ENCODE measurements at places on chromosomes 2 and 18.

- DNase-seq, result no peak
These were observed 15.4 kb upstream of the LYPD6B start for GRCh38 chr2:149023091-149023490.

DNA sequence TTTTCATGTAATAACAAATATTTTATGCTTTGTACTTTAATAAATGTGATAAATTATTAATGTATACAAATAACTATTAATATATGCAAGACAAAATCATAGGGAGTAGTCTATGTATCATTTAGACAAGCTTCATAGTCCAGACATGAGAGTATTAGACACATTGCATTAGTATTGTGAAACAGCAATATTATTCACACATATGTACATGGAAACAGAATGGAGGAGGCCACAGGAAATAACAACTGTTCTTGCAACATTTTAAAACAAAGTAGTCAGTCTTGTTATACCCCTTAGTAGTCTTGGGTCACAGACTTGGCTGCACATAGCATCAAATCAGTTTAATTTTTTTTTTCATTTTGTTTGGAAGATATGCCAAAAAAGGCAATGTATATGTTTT lies 15.8 kb downstream of the DSC1 start:
- DNase-seq, result no peak

DNA sequence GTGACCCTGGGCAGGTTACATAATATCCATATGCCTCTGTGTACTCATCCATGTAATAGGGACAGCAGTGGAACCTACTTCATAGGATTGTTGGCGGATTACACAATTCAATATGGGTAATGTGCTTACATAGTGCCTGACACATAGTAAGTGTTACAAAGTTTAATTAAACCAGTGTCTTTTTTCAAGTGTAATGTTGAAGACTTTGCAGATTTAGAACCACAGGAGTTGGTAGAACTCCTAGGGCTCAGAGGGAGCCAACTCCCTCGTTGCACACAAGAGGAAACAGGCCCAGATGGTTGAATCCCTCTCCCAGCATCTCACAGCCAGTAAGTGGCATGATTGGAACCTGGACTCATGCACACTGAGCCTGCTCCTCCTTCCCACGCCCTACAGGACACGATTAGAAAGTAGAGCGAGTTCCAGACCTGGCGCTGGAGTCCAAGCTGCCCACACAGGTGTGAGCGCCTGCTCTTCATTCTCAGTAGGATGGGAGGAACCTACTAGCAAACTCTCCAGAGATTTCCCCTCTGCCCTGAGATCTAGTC lies 97.8 kb downstream of the VSNL1 start:
- no peak for DNase-seq

DNA sequence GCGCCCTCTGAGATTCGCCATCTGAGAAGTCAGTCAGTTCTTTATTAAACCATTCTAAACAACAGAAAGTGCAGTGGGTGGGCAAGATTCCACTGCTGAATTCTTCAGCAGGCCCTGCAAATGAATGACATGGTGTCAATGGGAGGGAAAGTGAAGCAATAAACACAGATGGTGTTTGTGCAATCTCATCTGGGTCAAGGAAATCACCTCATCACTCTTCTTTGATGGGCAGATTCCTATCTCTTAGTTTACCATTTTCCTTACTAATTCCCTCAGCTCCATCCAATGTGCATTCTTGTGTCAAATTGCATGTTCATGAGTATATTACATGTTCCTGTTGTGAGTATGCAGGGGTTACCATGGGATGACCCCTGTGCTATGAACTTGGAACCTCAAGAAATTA lies 100.7 kb upstream of the CYP1B1 start:
- no peak for DNase-seq

DNA sequence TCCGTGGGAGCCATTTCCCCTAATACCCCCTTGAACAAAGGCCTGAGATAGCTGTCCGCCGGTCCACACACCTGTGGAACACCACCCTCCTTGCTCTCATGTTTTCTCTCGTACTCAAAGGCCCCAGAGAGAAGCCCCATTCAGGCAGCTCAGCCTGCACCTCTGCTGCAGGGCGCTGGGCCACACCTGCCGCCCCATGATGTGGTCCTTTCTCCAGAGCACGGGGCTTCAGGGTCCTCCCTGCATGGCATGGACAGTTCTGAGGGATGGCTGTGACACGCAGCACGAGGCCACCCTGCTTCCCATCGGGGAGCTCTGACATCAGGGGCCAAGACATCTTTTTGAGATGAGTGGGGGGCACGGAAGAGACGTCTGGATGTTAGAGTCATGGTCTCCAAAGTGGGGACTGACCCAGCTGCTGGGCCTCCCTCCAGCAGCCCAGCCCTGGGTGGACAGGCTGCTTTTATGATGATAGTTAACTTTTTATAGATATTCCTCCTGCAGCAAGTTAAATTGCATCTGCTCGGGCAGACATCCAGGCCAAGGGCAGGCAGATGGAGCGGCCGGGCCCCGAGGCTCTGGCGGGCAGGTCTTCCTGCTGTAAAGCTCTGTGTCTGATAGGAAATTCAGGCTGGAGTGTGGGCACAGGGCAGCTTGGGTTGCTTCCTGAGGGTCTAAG lies 56.7 kb downstream of the SDC1 start:
- DNase-seq, result no peak

DNA sequence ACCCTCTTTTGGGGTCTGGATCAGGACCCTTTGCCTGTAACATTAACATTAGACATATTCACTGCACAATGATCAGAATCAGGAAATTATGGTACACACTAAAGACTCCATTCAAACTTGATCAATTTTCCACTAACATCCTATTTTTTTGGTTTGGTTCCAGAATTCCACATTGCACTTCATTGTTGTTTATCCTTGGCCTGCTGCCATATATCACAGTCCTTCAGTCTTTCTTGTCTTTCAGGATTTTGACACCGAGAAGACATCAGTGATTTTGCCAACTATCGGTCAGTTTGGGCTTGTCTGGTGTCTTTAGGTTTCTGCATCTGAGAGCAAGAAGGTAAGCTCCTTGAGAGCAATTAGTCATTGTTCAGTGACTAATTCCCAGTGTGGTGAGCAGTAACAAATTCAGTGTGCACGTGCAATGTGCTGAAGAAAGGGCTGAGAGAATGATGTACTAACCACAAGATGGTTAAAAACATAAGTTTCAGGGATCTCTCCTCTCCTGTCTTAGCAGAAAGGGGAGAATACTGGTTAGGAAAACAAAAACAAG lies 23.5 kb downstream of the MARCHF4 start:
- no peak for DNase-seq

- DNase-seq, result no peak
These were observed 894 bp downstream of the SMAD7 start for GRCh38 chr18:48949606-48950535.

DNA sequence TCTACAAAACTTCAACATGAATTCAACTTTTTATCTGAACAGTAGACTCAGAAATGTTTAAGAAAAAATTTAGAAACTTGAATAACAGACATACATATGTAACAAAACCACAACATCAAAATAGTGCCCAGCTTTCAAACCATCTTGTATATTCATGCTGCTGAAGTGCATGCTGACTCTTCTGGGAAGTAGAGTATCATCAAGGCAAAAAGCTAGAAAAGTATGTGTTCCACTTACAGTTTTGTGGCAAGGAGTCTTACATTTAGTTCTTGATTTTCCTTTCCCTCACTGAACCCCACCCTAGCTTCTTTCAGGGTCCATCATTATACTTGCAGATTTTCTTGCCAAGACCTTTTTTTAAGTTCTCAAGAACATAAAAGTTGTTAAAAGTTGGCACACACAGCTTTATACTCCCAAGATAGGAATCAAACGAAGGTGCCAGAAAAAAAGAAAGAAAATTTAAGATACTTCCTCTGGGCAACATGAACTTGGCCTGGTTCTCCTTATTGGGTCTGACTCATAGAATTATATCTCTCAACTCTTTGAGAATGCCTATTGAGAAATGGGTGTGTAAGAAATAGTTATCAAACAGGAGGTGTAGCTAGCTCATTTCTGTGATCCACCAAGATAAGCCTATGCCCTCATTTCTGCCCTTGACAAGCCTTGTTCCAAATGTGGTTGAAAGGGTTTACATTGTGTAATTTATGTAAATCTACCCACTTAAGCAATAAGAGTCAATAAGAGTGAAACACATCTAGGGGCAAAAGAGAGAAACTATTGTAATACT lies 667.6 kb upstream of the ACVR2A start:
- no peak for DNase-seq

DNA sequence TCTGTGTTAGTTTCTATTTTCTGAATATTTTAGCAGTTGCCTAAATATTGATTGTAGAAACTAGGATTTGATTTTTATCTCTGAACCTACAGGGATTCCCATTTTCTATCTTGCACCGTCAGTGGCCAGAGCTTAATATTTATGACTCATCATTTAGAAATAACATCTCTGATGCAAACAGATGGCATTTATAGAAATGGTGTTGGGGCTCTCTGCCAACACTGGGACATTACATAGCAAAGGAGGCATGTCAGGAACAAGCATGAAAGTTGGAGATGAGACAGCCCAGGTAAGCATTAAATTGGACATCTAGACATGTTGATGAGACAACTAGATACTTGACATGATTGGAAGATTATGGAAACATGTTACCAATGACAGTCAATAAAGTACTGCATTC lies 165.3 kb upstream of the SYT4 start:
- no peak for DNase-seq

- no peak for DNase-seq
These were observed 15.8 kb upstream of the EXOC6B start for GRCh38 chr2:72841462-72842125.

GRCh38 chr2:145595296-145595695 lies 1075.4 kb upstream of the ZEB2 start:
- no peak for DNase-seq

DNA sequence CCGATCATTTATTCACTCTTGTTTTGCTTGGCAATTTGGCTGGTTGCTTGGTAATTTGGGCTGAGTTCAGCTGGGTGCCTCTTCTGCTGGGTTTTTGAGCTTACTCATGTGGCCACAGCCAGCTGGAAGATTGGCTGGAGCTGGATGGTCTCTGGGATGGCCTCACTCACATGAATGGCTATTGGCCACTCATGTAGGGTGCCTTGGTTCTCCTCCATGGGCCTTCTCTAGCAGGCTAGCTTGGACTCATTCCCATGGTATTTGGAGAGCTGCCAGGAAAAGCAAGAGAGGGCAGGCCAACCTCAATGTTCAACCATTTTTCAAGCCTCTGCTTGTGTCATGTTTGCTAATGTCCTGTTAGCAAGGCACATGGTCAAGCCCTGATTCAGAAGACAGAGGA lies 16.9 kb downstream of the ZAP70 start:
- DNase-seq, result no peak

DNA sequence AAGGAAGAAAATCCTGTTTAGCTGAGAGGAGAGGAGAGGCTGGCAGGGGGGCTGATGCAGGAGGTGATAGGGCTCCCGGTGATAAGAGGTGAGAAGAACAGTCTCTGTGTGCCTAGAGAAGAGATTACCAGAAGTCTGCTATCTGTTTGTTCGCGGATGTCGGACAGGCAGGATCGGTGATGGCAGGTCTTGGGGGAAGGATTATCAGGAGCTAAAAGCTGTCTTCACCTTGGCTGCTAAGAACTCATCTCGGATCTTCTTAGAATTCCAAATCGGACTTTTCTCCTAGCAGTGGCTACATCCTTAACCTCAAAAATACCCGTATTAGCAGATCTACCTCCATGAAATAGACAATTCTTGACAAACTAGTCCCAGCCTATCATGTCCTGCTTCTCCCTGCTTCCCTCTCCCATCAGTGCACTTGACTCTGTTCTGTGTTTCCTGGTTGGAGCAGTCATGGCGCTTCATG lies 282.1 kb upstream of the TRIB2 start:
- DNase-seq, result no peak

DNA sequence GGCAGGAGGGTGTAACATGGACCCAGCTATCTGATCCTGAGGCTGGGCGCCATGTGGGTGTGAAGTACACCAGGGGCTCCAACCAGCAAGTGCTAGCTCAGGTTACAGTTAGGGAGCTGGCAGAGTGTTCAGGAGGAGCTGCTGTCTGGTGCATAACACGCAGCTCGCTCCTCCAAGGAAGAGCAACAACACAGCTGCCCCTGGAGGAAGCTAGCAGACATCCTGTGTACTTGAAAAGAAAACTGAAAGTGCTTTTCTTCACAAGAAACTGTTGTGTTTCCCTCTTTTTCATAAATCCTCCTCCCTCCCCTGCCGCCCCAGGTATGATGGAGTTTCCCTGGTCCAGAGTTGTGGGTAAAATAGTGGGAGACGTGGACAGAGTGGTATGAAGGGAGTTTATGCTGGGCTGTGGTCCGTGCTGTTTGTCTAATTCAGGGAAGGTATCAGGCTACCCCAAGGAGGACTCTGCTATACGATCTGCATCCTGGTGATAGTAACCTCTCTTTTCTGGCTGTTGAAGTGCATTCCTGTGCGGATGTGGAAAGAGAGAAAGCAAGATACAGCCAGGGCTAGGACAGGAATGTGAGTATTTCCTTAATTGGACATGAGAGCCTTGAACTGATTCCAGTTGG lies 6.1 kb upstream of the LBH start:
- no peak for DNase-seq

DNA sequence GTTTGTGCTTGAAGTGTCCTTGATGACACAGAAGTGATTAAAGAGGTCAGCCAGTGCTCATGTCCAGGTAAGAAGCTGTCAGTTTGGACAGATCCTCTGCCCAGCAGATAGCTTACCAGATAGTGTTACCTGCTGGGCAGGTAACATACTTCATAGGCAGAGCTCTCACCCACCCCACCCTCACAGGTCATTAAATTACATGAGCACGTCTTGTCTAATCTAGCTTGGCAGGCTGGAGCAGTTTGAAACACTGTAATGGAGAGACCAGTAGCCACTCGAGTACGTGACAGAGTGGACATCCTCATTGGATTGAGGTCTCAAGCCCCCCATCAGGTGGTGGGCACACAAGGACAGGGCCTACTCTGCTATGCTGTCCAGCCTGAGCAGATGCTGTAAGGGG lies 27.1 kb downstream of the TTC32 start:
- no peak for DNase-seq

GRCh38 chr2:120103723-120104467 lies 91.0 kb downstream of the EPB41L5 start:
- no peak for DNase-seq

DNA sequence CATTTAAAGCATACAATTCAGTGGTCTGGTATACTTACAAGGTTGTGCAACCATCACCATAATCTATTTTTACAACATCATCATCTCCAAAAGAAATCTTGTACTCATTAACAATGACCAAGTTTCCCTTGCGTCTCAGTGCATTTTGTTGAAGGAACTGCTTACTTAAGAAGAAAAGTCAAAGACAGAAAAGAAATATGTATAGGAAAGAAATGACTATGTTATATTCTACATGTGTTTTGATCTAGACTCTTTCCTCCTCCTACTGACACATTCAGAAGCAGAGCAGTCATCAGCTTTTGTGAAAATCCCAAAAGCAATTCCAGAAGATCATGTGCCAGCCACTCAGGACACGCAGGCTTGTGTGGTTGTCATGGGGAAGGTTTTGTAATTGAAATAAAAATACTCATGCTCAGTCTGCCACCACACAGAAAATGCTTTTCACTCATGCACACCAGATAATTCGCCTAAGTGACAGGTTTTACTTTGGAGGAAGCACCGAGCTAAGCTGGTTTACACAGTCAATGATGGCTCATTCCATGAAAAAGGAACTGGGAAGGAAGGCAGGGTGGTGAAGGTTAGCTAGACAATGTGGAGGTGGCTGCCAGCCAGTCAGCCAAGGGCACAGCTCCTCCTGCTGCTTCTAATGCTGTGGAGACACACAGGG lies 158.5 kb upstream of the REV1 start:
- no peak for DNase-seq

Data from stimulated activated CD8-positive, alpha-beta memory T cell treated with anti-CD3 and anti-CD28 coated beads, Interleukin-7, amount 100 ng/mL, for 4 hours (primary cell).